ENCODE measurements at places on chromosomes 5 and 9.

DNA sequence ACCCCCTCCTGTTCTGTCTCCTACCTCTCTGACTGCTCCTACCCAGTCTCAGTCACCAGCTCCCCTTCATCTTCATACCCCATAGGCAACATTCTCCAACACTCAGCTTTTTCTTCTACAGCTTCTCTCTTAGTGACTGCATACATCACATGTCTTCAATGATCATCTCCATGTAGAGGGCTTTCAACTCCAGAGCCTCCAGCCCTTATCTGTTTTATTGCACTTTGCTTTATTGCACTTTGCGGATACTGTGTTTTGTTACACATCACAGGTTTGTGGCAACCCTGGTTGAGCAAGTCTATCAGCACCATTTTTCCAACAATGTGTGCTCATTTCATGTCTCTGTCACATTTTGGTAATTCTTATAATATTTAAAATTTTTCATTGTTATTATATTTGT is 230.7 kb downstream of the DEPDC1B start:
- DNase-seq, result no peak

- DNase-seq, result no peak
These were observed 14.0 kb downstream of the BOD1 start for GRCh38 chr5:173602423-173602822.

- no peak for DNase-seq
These were observed 36.1 kb downstream of the CAAP1 start for GRCh38 chr9:26856413-26857032.

- DNase-seq, result no peak
These were observed 17.2 kb downstream of the HNRNPH1 start for GRCh38 chr5:179606071-179606909.

- no peak for DNase-seq
These were observed 17.5 kb upstream of the IQGAP2 start for GRCh38 chr5:76385540-76385939.

GRCh38 chr5:141199359-141200235 is at the start of gene PCDHB11:
PCDHB11 (plus strand) TSS chr5:141199627; CDS start chr5:141199775, 148 bp downstream.
- no peak for DNase-seq

- DNase-seq, result no peak
These were observed 60.8 kb downstream of the MTMR12 start for GRCh38 chr5:32251871-32252458.

- DNase-seq, result no peak
These were observed 548.6 kb downstream of the KIF4B start for GRCh38 chr5:155562158-155562557.

- no peak for DNase-seq
These were observed 178.7 kb upstream of the FBXL17 start for GRCh38 chr5:108560581-108560980.

- no peak for DNase-seq
These were observed 1.3 kb downstream of the C5orf15 start for GRCh38 chr5:133967124-133967523.

GRCh38 chr5:169591636-169592035 is 8.1 kb downstream of the SPDL1 start:
- no peak for DNase-seq

DNA sequence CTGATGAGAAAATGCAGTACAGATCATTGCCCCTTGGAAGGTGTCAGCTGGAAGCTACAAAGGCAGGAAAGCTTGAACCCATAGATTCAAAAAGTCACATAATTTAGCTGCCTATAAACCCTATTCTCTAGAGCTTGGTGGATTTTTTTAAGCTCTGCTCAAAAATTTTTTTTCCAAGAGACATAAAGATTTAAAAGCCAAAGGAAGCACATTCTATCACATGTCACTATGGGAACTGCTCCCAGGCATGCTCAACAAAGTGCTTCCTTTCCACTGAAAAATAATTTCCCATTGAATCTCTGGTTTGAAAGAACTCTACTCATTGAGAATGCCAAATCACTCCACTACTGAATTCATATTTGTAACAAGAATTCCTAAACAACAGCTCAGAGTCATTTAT is 419.8 kb downstream of the CETN3 start:
- DNase-seq, result no peak

- DNase-seq, result no peak
These were observed 93.6 kb downstream of the ROR2 start for GRCh38 chr9:91856419-91856818.

DNA sequence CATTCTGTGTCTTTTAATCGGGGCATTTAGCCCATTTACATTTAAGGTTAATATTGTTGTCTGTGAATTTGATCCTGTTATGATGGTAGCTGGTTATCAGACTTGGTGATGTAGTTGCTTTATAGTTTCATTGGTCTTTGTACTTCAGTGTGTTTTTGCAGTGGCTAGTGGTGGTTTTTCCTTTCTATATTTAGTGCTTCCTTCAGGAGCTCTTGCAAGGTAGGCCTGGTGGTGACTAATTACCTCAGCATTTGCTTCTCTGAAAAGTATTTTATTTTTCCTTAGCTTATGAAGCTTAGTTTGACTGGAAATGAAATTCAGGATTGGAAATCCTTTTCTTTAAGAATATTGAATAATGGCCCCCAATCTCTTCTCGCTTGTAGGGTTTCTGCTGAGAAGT is 156.9 kb downstream of the CNTLN start:
- no peak for DNase-seq

GRCh38 chr9:83106772-83107171 is 43.8 kb upstream of the RASEF start:
- no peak for DNase-seq

DNA sequence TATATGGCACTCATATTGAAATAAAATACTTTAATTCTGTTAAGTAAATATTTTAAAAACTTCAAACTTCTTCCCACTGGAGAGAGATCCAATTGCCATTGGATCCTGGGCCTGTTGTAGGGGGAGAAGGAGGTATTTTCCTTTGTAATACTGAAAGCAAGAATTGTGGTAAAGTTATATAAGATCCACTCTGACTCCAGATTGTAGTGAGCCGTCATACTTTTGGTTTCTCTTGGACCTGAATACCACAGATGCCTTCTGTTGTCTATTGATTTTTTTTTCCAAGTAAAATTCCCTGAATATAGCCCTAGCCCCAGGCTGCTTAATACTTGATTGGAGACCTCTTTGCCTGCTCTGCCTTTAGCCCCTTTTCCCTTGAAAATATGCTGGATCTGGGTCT is 86.9 kb downstream of the ATG10 start:
- DNase-seq, result no peak

- DNase-seq, result no peak
These were observed 154.6 kb upstream of the GNA14 start for GRCh38 chr9:77802515-77803293.

DNA sequence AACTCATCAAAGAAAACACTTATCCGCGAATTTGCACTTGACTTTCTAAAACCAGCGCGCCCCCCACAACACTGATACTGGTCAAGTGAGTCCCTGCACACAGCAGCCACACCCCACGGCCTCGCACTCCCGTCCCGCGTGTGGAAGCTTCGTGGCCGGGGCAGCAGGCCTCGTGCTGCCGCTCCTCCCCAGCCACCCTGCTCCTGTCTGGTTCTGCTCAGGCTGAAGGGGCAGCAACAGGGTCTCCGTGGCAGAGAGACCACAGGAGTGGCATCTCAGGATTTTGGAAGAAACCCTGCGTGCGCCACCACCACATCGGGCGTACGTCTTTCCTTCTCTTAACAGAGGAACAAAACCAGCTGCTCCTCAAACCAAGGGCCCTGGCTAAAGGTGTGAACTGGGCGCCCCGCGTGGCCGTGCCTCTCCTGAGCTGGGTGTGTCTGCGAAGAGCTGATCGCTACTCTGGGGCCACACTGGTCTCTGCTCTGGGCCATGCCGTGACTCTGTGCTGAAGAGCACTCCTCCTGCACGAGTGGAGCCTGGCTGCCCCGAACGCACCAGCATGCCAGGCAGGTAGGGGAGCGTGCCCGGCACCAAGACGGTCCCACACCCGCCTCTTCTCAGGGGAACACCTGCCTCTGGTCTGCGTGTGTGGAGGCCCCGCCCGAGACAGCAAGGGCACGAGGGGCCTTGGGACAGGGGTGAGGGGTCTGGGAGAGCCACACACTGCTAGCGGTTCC is 17.4 kb upstream of the LHX3 start:
- no peak for DNase-seq

GRCh38 chr9:99876190-99876589 is 30.3 kb upstream of the STX17 start:
- no peak for DNase-seq

DNA sequence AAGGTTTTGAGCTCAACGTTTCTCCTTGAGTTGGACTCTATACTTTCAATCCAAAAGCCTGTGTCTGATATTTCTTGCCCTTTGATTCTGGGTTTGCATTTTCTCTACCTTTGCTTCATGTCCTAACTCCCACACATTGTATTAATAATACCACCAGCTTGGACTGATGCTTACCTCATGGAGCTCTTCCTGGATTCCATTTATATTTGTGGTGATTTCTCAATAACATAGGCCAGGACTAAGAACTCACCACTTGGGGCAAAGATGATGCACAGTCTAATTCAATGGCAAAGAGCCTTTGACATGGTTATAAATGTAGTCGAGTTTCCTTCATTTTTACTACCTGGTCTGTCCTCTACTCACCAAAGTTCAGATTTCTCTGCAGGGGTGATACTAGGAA is 27.5 kb upstream of the EFNA5 start:
- DNase-seq, result no peak

DNA sequence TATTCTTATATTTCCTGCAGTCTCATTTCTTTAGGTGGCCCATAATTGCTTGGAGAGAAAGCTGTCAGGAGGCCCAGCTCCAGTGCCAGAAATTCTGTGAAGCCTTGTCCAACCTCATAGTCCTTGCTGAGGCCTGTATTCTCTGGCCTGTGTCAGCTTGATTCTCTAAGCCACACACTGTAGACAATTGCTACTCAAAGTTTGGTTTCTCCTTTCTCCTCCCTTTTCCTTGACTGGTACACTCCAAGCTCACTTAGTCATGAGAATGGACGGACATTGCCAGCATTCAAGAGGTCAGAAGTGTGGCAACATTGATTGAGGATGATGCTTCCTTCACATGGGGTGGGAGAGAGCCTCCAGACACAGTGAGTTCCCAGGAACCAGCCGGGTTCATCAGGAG is 71.3 kb upstream of the CXCL14 start:
- DNase-seq, result no peak

DNA sequence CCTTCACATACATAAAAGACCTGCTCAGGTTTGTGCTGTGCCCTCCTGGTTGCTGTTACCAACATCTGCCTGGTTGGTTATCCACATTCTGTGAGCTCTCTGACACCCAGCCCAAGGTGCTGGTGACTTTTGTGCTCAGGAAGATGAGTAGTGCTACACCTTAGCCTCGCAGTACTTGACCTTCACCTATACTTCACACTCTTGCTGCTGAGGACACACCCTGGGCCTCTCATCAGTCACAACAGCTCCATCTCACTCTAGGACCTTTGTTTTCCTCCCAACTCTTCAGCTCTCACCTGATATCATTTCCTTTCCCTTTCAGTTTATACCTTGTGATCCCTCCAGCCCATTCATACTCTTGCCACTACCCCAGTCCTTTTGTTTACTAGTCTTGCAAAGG is 10.7 kb upstream of the SLC22A5 start:
- DNase-seq, result no peak

GRCh38 chr9:132372177-132373095 is 17.6 kb upstream of the SETX start:
- DNase-seq, result no peak

GRCh38 chr9:38318759-38319495 is 73.6 kb upstream of the ALDH1B1 start:
- DNase-seq, result no peak

DNA sequence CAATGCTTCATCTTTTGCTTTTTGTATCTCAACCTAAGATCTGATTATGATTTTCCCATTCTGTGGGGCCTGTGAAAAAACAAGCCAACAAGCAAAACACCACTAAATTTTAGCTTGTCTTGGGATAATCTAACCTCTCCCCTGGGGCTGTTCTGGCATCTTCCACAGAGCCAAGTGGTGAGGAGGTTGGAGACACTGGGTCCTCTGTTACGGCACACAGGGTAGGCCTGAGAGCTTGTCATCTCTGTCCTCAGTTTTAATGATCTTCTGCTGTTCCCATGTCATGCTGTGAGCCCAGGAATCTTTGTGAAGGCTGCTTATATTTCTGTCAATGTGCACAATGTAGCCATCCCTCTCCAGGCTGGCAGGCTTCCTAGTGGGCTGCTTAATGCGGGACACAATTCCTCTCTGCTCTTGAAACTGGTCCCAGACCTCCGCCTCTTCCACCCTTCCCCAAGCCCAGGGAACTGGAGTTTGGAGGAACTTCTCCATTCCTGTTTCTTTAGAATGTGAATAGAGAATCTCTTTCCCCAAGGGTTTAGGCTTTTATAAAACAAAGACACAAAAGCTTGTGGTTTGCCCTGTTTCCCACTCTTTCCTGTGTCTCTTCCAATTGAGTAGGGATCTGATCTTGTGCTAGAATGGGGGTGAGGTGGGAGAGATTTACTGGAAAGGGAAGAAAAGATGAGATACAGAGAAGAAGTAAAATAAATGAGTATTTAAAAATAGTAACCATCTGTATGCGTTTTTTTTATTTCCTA is 30.9 kb upstream of the SEMA6A start:
- no peak for DNase-seq

DNA sequence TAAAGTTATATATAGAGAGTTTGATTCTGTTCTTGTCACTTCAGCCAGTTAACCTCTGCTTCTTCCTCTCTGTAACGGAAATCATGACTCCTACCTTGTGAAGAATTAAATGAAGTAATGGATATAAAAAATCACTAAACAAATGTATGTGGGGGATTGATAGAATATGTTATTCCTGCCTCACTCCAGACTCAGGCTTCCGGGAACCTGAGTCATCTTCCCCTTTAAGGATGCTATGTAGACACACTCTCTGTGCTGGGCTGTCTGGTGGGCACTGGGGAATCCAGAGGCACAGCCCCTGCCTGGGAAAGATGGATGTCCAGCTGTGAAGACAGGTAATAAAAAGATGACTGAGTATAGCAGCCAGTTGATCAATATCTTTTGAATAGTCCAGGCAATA is 77.4 kb downstream of the ZNF618 start:
- DNase-seq, result no peak

- DNase-seq, result no peak
These were observed 92.8 kb downstream of the ANKH start for GRCh38 chr5:14778792-14779070.

DNA sequence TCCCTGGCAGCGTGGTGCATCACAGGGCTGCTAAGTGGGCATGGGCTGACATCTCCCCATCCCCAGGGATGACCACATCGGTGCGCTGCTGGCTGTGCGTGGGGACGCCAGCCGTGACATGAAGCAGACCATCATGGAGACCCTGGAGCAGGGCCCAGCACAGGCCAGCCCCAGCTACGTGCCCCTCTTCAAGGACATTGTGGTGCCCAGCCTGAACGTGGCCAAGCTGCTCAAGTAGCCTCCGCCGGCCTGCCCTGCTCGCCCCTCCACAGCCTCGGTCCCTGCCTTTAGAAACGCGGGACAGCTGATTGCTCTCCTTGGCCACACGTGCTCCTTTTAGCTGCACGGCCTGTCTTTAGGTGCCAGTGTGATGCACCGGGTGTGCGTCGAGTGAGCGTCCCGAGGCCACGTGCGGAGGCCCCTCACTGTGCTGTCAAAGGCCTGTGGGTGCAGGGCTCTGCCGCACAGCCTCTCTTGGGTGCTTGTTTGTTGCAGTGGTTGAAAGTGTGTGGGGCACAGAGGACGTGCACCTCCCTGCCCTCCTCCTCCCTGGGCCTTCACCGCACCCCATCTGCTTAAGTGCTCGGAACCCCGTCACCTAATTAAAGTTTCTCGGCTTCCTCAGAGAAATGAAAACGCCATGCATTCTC is 23.8 kb downstream of the EXOC3 start:
- no peak for DNase-seq

- no peak for DNase-seq
These were observed 21.7 kb downstream of the PHF2 start for GRCh38 chr9:93597871-93598646.
